ENCODE measurements at places on chromosomes 12 and 14. TPM values are rescaled to one million over a fixed set of nuclear protein-coding genes. Genes with fewer than 3 reads are reported as not detected.

Gene TAS2R43
- polyA plus RNA-seq: 0.19 TPM

Gene GUCY2C
- 0.51 TPM for polyA plus RNA-seq

Gene AQP6
- 27.6 TPM for polyA plus RNA-seq

Gene PROX2
- 2.9 TPM for polyA plus RNA-seq

Gene IKZF4
- 16.5 TPM for polyA plus RNA-seq

Gene CIDEB
- 28.8 TPM for polyA plus RNA-seq

Gene CRACR2A
- 1.3 TPM for polyA plus RNA-seq

Gene ACOT4
- 3.5 TPM for polyA plus RNA-seq

Gene KLHL33
- 0.53 TPM for polyA plus RNA-seq

Gene ACTN1
- 70.8 TPM for polyA plus RNA-seq

Gene FSCB
- polyA plus RNA-seq: not detected

Gene IL26
- not detected for polyA plus RNA-seq

Gene SLC16A7
- polyA plus RNA-seq: 4.4 TPM

Gene CCDC196
- 0.18 TPM for polyA plus RNA-seq

Gene MYO1A
- 0.20 TPM for polyA plus RNA-seq

Gene GCH1
- 10.0 TPM for polyA plus RNA-seq

Gene APOLD1
- polyA plus RNA-seq: 10.1 TPM

Gene BMAL2
- polyA plus RNA-seq: 6.0 TPM

Gene TSPAN8
- polyA plus RNA-seq: 35.7 TPM

DNA sequence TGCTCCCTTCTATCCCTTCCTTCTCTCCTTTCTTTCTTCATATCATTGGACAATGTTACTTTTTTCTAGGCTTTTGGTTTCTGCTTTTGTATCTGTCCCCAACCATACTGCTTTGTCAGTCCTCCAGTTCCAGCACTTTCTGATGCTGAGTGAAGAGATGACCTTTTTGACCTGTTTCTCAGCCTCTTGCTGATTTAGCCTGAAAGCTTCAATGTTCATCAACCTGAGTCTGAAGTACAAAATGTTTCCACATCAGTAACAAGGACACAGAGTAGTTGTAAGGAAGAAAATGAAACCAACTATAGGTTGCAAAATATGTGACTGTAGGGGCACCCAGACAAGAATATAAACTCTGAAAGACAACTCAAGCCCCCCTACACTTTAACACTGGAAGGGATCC lies 25.2 kb upstream of the AKAP6 start:
- no peak for DNase-seq

- DNase-seq: no peak
Observed at GRCh38 chr12:27828196-27828595, 48.2 kb upstream of the MANSC4 start.

DNA sequence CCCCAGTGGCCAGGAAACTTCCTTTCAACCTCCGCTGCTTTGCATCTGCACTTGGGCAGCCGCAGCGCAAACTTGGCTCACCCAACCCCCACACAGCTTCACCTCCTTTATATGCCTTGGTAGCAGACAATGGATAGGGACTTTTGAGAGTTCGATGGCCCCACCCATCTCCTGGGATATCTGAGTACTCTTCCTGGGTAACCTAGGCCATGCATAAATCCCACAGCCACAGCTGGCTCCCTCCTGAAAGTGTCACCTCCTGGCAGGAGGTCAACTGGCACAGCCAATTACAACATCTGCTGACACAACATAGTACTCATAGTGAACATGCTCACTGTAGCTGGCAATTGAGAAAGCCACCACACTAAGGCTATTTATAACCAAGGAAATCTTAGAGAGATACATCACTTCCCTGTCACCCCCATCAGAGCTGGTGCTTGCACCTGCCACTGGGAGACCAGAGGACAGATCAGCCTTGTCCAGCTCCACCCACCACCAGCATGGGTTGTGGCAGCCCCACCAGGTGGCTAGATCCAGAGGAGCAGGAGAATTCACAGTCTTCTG lies 410.0 kb downstream of the SYT1 start:
- no peak for DNase-seq

- DNase-seq: peak; percentile 79
Observed at GRCh38 chr14:105527826-105528585, 1.6 kb downstream of the TMEM121 start.

DNA sequence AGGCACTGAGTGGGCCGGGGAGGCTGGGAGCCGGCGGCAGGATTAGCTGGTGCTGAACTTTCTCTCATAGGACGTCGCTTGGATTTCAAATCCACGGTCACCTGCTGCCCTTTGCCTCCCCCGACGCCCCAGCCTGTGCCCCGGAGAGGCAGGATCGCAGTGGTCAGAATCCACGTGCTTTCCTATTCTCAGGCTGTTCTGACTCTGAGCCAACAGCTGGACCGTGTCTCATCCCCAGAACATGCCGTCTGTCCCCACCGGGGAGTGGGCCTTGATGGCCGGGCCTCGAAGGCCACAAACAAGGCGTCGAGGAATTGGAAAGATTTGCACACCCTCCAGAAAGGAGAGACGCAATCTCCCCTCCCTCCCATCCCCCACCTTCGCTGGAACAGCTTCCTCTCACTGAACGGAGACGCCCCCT lies 18.5 kb upstream of the MLXIP start:
- DNase-seq: no peak

DNA sequence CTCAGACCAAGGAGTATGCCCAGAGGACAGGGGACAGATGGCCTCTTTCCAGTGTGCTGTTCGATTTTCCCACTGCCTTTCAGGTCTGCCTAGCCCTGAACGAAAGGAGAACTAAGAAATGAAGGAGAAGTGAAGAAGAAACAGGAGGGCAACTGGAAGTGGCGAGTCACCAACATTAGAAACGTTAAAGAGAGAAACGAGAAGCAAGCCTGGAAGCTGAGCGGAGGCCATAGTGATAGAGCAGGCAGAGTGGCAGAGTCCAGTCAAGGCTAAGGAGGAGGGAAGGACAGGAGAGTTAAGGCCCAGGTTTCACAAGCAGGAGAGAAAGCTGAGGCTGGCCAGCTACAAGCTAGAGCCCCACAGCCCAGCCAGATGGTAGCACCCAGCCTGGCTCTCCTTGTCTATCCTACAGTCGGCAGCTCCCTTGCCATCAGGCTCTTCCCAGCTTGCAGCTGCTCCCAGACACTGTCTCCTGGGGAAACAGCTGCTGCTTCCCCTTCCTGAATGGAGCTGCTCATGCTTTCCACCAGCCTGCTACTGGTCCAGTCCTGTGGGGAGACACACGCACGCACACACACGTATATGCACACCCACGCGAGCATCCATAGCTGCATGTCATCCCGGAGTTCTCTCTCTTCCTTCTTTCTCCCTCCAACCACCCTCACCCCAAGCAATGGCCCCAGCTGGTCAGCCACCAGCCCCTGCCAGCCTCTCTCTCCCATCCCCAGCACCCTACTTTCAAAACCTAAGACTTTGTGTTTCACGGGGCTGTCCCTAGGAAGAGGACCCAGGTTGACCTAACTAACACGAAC lies 139.7 kb upstream of the CCND2 start:
- no peak for DNase-seq

DNA sequence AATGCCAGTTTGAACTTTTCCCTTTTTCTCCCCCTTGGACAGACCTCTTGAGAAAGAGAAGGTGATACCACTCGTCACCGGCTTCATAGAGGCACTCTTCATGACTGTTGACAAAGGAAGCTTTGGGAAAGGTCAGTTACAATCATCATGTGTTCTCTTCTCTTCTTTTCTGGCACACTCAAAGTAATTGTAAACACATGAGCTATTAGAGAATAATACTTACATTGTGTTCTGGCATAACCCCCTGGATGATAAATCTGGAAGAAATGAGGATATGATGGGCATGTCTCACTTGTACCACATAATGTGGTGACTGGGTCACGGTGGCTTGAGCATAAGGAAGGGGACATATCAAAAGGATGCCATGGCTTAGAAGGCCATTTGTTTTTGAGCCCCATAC lies 20.0 kb downstream of the UTP20 start:
- no peak for DNase-seq

DNA sequence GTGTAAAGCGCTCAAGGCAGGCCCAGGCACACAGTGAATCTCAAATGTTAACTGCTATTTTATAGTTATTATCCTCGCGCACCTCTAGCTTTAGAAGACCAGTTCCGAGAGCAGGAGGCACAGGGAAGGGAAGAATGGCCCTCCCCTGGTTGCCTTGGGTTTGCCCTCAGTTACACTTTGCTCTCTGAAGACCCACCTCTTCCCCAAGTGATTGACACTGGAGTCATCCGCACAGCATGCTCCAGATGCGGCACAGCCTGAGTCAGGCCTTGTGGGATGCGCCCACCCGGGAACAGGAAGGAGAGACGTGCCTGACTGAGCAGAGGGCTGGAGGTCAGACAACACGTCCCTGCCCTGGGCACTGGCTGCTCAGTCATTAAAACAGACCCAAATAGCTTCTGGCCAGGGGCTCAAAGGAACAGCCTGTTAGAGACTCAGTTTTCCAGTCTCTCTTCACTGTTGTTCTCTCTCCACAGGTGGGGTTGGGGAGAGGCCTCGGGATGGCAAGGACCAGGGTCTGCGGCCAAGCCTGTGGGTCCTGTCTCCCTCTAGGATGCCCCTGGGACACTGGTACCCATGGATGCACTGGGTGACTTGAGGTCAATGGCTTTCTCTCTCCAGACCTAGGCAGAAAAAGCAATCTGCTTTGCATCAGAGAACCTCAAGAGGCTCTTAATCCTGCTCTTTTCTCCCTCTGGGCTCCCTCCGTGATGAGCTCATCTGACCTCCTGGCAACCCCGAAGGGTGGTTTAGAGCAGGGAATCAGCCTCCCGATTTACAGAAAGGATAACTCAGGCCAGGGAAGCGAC lies 13.6 kb upstream of the MLXIP start:
- DNase-seq: no peak

- no peak for DNase-seq
Observed at GRCh38 chr12:130218682-130219081, 56.4 kb downstream of the FZD10 start.

GRCh38 chr14:87805315-87805723 lies 187.7 kb downstream of the GALC start:
- no peak for DNase-seq

DNA sequence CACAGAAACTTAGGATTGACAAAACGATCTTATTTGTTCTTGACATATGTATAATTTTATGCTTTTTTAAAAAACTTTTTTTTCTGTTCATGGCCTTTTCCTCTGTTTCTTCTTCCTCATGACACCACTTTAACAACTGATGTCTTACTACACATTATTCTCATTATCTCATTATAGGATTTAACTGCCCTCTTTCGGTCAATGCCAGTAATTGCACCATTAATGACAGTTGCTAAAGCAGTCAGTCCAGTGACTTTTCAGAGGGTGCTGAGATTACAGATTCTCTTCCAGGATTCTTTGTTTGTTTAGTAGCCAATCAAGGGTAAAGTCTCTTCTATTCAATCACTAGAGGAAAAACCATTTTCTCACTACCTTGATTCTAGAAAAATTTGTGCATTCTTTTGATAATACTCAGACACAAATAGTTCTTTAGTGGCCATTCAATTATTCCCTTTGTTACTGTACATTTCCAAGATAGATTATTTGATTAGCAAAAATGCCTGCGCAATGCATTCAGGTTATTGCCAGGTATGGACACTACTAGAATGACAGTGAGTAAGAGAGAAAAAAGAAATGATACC lies 50.1 kb downstream of the KLRG1 start:
- peak; percentile 17 for DNase-seq

DNA sequence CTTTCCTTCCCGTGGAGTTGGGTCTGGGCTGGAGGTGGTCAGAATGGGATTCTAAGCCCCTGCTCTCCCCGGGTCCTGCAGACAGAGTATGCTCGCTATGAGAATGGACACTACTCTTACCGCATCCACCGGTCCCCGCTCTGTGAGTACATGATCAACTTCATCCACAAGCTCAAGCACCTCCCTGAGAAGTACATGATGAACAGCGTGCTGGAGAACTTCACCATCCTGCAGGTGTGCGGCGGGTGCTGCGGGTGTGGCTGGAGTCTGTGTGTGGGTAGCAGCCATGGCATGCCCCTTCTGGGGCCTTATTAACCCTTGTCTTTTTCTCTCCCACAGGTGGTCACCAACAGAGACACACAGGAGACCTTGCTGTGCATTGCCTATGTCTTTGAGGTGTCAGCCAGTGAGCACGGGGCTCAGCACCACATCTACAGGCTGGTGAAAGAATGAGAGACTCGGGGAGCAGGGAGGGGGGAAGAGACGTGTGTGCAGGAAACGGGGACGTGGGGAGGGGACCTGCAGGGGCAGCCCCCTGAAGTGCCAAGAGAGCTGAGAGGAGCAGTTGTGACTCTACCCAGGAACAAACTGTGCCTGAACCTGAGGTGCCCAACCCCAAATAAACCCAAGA lies 37.0 kb upstream of the TSPAN9 start:
- no peak for DNase-seq

DNA sequence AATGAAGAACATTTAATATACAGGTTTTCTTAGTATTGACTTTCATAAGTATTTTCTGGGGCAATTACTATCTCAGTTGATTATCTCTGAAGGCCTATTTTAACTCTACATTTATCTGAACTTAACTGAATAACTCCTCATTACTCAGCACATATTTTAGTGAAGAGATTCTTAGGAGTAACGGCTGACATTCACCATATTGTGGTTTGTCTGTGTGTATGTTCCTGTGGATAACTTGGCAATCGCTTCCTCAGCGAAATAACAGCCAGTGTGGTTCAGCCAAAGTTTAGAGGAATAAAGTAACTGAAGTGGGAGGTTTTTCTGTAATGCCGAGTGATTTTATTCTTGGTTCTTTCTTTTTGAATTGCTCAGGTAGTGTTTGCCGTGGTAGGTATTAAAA lies 168.0 kb downstream of the RAD51B start:
- DNase-seq: peak; percentile 77

- DNase-seq: no peak
Observed at GRCh38 chr12:104966677-104967076, 8.6 kb upstream of the SLC41A2 start.

DNA sequence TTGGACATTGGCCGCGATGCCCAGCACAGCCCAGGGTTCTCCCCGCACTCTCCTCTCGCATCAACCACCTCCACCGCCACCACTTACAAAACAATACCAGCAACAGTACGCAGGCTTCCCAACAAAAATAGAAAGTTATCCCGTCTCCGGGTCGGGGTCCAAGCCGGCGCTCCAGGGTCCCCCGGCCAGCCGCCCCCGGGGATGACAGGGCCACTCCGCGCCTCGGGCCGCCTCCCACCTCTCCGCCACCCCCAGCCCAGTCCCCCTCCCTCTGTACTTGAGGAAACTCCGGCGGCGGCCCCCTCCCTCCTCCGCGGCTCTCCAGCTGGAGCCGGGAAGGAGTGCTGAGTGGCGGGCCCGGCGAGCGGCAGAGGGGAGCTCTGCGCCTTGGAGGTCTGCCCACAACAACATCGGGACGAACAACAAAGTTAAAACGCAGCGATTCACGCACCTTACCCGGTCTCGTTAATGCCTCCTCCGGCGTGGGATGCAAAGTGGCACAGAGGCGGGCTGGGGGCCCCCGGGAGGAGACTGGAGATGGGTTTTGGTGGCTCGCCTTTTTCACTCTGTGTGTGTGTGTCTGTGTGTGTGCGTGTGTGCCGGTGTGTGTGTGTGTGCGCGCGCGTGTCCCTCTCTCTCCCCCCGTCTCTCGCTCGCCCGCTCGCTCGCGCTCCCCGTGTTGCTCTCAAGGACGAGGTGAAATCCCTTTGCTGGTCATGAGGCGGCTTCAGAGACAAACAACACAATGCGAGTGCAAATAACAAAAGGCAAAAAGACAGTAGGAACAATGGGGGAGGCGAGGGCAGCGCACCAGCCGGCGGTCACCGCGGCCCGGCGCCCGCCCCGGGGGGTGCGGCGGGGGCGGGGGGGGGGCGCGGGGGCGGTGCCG lies 386.8 kb downstream of the BCAT1 start:
- peak; percentile 81 for DNase-seq

- peak; percentile 51 for DNase-seq
Observed at GRCh38 chr12:27382171-27382795, 49.6 kb downstream of the BMAL2 start.

GRCh38 chr12:89618113-89618862 lies 90.3 kb downstream of the ATP2B1 start:
- DNase-seq: no peak

GRCh38 chr12:132597333-132598316 lies 12.8 kb downstream of the LRCOL1 start:
- DNase-seq: no peak

All from renal cortex interstitium (tissue), 15 donors.